Upper lobe of left lung (tissue), 6 donors: ENCODE measurements at places on chromosomes 7 and 10.

DNA sequence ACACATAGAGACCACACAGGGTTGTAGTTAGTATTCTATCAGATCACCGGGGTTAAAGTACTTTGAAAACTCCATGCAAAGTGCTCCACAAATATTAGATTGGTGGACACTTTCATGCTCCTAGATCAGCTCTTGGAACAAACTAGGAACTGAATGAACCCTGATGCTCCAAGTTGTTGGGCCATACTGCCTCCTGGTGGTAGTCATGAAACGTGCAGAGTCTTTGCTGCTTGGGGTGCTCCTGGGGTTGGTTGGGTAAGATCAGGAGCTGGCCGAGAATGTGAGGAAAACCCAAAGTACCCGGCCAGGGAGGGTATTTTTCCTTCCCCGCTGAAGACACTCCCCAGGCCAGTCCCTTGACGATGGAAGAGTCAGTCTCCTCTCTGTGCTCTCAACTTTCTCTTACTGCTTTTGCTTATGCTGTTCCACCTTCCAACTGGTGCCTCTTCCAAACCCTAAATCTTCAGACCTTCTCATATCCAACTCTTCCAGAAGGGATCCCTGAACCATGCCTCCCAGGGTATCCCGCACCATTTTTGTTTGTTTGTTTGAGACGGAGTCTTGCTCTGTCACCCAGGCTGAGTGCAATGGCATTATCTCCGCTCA, 918 bp upstream of the RPEL1 start:
- peak; percentile 79 for DNase-seq

DNA sequence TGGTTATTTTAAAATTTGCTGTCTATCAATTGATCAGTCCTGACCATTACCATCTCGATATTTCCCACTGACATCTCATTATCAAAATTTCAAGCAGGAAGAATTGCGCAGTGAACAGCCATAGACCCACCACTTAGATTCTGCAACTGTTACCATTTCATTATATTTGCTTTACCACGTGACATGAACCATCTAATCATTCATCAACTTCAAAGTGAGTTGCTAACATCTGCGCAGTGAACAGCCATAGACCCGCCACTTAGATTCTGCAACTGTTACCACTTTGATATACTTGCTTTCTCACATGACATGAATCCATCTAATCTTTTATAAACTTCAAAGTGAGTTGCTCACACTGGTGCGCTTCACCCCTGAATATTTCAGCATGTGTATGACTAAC, 22.5 kb downstream of the FOXL3 start:
- DNase-seq, result no peak

DNA sequence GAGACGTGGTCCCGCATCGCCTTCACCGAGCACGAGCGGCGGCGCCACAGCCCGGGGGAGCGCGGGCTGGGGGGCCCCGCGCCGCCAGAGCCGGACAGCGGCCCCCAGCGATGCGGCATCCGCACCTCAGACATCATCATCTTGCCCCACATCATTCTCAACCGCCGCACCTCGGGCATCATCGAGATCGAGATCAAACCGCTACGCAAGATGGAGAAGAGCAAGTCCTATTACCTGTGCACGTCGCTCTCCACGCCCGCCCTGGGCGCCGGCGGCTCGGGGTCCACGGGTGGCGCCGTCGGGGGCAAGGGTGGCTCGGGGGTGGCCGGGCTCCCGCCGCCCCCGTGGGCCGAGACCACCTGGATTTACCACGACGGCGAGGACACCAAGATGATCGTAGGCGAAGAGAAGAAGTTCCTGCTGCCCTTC, 737 bp downstream of the CNNM2 start:
- peak; percentile 86 for DNase-seq

GRCh38 chr7:96837593-96837992, 127.9 kb upstream of the SEM1 start:
- DNase-seq, result no peak

DNA sequence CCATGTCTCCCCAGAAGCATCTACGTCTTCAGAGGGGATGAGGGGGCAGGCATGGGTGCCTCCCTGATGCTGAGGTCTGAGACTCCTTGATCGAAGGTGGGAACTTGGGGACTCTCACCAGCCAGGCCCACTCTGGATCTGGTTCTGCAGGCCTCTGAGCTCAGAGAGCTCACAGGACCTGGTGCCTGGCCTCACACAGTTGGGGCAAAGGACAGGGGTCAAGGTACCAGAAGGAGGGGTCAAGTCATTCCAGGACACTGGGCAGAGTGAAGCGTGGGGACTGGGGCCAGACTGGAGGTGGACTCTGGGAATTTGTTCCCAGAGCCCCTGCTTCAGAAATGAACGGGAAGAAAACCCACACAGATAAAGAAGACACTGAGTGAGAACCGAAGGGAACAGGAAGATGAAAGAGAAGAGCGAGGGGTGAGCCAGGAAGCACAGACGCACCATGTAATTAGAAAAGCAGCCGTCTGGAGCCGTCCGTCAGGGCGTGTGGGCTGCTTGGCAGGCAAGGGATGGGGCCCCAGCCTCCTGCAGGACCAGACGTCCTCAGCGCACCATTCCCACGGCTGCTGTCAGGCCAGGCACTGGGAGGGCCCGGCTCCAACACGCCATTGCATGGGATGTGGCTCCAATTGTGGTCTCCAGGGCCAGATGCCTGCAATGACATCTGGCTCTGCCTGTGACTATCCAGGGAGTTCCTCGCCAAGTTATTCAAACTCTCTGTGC, 47.7 kb downstream of the ZCCHC24 start:
- no peak for DNase-seq

GRCh38 chr10:5666841-5667630, 641 bp upstream of the ASB13 start:
- DNase-seq, result no peak

DNA sequence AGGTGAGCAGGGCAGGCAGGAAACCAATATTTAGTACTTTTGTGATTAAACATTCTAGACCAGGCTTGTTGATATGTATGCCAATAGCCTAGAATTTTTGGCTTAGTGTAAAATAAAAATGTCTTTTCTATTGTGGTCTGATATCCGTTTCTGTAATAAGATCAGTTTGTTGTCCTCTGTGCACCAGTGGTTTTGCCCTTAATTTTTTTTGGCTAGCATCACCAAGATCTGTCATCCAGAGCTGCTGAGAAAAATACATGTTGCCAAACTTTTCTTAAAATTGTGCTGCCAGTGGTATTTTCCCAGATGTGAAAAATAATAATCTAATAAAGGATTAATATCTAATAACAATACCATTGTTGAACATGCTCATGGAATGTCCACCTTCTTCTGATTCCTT, 115.6 kb downstream of the TWIST1 start:
- DNase-seq, result no peak

- DNase-seq, result no peak
Measured at GRCh38 chr10:133067149-133068105, 20.3 kb upstream of the ADGRA1 start.
